ENCODE measurements at places on chromosomes 2 and 18.

GRCh38 chr18:23812546-23813440 lies 123.5 kb downstream of the LAMA3 start:
- no peak for DNase-seq

DNA sequence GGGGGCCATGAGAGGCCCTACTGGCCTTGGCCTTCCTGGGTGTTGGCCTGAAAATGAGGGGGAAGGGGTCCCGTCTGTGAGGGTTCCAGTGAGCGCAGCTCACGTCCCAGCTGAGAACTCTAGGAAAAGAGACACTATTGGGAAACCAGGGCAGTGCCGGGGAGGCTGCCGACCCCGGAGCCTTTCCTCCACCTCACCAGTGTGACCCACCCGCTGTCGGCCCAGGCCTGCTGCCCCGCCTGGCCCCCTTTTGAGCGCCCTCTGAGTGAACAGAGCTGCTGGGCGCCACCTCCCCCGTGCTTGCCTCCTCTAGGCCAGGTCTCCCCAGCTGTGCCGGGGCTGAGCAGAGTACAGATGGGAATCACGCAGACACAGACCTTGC lies 17.5 kb upstream of the ARHGEF4 start:
- DNase-seq, result no peak

DNA sequence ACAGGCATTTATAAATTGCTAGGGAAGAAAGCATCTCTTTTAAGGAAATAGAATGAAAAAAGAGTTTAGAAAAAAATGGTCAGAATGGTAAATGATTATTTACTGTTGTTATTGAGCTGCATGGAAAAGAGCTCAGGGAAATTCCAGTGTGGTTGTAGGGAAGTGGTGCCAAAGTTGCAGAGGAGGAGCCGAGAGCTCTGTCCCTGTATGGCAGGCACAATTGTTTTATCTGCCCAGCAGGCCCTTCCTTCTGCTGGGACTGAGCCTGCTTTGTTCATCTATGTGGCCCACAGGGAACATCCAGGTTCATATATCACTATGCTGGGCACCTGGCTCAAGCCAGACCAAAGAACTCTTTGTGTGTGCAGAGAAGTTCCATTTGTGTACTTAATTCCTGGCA lies 80.8 kb upstream of the AGAP1 start:
- DNase-seq, result no peak

DNA sequence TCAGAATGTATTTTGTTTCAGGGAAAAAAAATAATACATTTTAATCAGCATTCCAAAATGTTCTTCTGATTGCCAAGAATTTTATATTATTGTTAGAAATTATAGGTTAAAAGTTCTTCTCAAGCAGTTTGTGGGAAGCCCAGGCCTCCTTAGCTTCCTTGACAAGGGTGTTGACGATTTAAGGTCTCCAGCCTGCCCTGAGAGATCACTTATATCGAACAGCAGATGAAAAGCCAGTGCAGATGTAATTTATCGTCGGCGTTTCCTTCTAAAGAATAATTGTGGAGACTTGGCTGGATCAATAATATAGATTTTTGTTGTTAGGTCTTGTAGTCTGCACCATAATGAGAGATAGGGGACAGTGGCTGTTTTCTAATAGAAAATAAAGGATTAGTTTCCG lies 280.6 kb downstream of the ZNF407 start:
- DNase-seq, result no peak

- DNase-seq, result no peak
Measured at GRCh38 chr2:11949732-11950523, 203.5 kb downstream of the LPIN1 start.

GRCh38 chr2:180653481-180653880 lies 326.9 kb upstream of the UBE2E3 start:
- DNase-seq, result no peak

- DNase-seq, result no peak
Measured at GRCh38 chr2:36423172-36423571, 67.6 kb downstream of the CRIM1 start.

- DNase-seq, result no peak
Measured at GRCh38 chr18:75115514-75115913, 93.4 kb downstream of the PTGR3 start.

DNA sequence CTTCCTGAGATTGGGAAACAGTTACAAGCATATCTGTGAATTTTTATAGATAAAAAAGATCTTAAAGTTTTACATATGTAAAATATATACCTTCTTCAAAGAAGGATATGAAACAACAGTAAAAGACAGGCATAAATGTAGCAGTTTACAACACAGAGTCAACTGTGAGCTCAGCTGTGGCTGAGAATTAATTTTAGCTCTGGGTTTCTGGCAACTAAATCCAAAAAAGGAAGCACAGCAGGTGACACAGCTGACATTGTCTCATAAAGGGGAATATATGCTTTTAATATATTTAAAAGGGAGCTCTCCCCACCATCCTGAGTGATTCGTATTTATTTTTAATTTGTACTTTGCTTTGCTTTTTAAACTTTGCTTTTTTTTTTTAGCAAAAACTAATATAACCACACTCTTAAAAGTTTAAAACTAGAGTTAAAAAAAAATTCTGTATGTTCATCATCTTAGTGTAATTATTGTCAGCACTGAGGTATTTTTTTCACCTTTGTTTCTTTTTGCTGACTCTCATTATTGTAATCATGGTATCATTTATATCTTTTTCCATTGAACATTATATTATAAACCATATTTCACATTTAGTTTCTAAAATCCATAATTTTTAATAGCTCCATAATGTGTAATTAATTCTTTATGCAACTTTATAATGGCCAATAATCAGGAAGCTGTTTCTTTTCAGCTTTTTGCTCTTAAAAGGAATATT lies 6.7 kb downstream of the TUBB6 start:
- DNase-seq, result no peak

DNA sequence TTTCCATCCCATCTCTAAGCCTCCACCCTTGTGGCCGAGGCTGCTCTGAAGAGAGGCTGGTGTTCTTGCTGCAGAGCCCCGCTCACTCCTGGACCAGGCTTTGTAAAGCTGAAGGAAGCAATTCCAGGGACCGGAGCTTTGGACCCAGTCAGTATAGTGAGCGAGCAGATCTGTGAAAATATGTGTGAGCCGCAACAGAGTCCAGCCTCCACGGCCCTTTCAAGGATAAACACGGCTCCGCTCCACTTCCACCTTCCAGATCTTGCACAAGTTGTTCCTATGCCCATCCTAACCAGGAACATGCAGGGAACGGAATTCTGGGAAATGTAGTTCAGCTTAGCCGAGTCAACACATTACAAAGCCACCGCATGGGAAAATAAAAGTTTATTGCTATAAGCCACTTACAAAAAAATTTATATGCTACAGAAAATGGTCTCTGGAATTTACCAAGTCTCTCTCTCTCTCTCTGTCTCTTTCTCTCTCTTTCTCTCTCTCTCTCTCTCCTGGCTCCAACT lies 151.7 kb upstream of the ZNF521 start:
- DNase-seq, result no peak

DNA sequence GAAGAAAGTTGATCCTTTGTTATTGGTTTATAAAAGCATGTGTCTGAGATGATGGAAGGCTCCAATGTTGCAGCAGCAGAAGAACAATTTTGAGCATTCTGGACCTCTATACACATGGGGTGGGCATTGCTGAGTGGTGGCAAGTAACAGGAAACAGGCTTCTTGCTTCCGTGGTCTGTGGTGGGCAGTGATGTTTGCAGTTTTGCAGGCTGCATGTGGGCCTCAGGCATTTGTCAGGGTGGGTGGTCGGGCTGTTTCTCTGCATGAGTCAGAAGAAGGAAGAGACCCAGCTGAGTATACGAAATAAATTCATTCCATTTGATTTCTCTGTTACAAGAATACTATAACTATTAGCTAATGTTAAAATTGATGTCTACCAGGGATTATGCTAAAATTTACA lies 239.5 kb upstream of the COL3A1 start:
- no peak for DNase-seq

GRCh38 chr2:175855236-175855635 lies 146.8 kb downstream of the LNPK start:
- DNase-seq, result no peak

DNA sequence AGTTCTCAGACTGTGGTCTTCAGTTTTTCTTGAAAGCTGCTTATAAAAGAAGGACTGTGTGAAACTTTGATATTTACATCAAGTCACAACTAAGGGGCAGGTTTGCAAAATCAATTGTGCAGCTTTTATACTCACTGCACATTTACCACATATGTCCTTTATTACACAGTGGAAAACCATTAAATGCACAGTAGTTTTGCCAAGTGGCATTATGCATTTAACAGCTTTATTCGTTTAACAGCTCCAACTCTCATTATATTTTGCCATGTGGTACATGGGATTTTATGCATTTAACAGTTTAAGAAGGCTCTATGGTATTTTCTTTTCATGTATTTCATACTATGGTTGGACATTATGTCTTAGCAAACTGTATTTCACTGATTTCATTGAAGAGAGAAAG lies 135.6 kb downstream of the SATB2 start:
- no peak for DNase-seq

DNA sequence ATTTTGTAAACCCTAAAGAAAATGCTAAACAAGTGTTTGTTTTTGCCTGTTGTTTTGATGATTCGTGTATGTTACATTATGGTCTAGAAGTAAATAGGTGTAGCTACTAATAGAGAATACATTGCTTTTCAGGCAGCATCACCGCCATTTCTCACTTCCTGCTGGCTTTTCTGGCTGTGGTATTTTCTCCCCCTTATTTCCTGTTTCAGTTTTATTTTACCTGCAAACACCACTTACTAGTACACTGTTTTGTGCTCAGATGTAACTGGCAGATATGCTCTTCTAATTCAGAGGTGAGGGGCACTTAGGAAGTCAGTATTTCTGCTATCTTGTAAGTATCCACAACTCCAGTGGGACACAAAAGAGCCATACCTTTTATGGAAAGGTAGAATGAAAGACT lies 38.1 kb upstream of the SLC3A1 start:
- DNase-seq, result peak; percentile 58

DNA sequence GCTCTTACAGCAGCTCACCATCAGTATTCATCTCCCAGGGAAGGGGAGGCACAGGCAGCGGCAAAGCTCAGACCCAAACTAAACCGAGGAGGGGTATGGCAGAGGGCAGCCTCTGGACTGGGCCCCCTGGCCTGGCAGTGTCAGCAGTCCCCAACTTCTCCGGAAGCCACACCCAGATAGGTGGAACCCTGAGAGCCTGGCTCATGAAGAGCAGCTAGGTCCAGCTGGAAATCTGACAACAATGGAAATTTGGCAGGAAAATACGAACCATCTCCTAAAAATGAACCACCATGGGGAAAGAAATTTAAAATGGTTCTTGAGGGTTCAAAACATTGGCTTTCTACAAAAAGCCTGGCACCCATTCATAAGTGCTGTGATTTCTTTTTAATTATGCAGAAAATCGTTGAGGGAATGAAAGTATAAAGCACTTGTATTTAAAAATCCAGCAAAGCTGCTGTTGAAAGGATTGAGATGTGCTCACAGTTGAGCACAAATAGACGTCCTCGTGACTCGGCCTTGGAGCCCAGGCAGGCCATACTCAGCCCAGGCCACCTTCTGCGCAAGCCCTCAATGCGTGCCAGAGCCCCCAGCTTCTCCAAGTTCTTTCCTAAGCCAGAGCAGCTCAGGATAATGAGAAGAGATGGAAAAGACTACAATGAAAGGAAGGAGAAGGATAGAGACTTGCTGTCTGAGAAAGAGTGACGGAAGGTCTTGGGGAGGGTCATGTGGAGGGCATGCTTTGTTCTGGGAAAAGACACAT lies 93.0 kb downstream of the COL6A3 start:
- DNase-seq, result no peak

DNA sequence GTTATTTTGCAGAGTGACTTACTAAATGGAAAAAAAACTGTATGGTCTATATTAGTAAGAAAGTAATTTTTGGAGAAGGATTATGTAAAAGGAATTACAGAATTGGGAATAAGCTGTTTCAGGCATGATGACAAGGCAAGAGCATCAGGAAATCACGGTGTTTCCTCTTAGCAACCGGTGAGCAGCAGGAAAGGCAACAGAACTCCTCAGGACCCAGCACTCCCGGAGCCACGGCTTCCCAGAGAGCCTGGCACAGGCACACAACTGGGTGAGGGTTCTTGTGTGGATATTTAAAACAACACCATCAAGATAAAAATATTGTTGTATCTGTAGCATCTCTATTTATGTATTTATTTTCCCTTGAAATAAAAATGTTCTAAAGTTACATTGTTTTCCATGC lies 34.4 kb downstream of the CYP27C1 start:
- DNase-seq, result no peak

GRCh38 chr2:70188460-70188859 lies 2.4 kb downstream of the C2orf42 start:
- DNase-seq, result no peak

DNA sequence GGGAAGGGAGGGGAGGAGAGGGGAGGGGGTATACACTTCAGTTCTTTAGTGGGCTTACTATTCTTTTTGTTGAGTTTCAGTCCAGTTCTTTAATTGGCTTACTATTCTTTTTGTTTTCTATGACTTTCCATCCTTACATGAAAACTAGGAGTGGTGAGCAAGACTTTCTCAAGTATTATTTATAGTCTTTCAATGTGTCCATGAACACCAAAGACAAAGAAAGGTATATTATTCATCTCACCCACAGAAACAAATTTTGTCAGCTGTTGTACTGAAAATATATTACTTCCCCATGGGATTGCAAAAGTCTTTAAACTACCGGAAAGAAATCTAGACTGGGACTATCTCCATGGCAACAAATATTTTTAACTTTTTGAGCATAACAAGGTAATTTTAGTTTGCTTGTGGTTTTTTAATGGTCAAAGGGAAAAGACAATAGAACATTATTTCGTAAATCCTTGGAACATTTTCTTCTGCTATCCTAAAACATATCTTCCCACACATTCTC lies 17.6 kb downstream of the ADAM17 start:
- DNase-seq, result no peak

DNA sequence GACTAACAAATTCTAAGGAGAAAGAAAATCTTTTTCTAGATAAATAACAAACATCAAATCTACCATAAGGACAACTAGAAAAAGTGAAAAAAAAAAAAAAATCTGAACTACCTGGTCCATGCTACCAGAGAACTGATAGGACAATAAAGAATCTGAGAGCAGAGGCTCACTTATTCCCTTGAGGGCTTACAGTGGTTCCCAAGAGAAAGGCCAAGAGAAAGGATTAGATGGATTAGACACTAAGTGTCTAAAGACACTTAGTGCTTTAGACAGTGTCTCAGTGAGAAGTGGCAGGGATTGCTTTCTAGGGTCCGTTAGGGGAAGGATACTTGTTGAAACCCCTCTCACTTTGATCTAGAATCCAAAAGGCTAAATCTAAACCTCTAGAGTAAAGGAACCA lies 78.2 kb downstream of the COA5 start:
- no peak for DNase-seq

DNA sequence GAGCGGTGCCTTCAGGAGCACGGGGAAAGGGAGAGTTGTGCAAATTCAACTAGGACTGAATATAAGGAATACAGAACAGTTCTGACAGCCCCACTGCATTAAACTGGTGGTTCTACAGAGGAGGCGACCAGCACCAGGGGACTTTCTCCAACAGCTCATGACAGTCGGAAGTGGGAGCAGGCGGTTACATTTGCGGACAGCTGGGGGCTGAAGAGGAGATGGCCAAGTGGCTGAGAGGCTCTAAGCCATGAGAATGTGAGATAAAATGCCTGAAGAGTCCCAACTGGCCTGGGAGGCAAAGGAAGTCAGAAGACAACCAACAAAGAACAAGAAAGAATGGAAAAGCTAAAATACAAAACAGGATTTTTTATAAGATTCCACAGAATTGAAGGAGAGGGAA lies 141.3 kb downstream of the L3MBTL4 start:
- DNase-seq, result no peak

GRCh38 chr18:28582724-28583123 lies 405.8 kb upstream of the CDH2 start:
- no peak for DNase-seq

All from CD4-positive, alpha-beta T cell treated with Interleukin-6 for 4 hours (primary cell).